AG04450 (cell line): ENCODE measurements at places on chromosomes 5 and 9.

DNA sequence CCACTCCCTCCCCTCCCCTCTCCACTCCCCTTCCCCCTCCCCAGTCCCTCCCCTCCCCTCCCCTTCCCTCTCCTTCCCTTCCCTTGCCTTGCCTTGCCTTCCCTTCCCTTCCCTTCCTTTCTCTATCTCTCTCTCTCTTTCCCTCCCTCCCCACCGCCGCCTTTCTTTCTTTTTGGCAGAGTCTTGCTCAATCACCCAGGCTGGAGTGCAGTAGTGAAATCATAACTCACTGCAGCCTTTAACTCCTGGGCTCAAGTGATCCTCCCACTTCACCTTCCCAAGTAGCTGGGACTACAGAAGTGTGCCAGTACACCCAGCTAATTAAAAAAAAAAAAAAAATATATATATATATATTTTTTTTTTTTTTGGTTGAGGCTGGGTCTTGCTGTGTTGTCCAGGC lies 45.5 kb downstream of the IL31RA start:
- DNase-seq, result no peak

DNA sequence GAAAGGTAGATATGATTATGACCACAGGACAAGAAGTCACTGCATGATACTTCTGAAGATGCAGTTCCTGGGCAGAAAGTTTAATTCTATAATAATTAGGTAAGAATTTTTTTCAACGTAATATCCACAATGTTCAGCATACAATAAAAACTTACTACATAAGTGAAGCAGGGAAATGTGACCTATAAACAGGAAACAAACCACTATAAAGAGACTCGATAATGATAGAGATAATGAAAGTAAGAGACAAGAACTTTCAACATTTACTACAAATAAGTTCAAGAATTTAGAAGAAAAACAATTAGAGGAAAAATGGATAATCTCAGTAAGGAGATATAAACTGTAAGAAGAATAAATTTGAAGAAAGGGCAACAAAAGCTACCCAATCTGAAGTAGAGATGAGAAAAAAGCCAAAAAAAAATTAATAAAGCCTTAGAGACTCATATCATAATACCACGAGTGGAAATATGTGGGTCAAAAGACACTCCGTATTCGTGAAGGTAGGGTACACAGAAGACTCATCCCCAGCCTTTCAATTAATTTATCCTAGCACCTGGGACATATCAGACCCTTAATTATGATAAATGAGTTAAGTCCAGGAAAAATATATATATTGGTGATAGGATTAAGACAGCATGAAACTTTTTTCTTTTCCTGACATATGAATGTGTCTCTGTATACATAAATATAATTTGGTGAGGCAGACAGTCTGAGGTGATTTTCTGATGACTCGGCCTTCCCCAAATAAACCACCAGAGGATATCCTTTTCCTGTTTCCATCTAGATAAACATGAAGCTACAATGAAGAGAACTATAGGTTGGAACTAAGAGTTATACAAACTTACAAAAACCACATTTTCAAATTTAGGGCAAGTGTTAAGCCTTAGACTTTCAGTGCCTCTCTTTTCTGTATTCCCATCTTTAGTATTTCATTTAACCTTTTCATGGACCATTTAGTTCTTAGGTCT lies 120.4 kb downstream of the RAPGEF6 start:
- no peak for DNase-seq

- no peak for DNase-seq
Measured at GRCh38 chr9:98235126-98235525, 20.3 kb downstream of the TBC1D2 start.

- no peak for DNase-seq
Measured at GRCh38 chr5:6201631-6202030, 176.7 kb downstream of the MED10 start.

- DNase-seq, result no peak
Measured at GRCh38 chr5:20307391-20307790, 319.4 kb upstream of the CDH18 start.

- DNase-seq, result no peak
Measured at GRCh38 chr5:50553560-50553984, 112.5 kb upstream of the EMB start.
